Glomerular endothelial cell (primary cell): ENCODE measurements at places on chromosomes 3 and 15. TPM values are rescaled to one million over a fixed set of nuclear protein-coding genes. Genes with fewer than 3 reads are reported as not detected.

Gene GCSAM
- total RNA-seq, result not detected in 2 replicates

GRCh38 chr15:52236013-52236412 is 44.8 kb upstream of the GNB5 start:
- DNase-seq, result no peak

DNA sequence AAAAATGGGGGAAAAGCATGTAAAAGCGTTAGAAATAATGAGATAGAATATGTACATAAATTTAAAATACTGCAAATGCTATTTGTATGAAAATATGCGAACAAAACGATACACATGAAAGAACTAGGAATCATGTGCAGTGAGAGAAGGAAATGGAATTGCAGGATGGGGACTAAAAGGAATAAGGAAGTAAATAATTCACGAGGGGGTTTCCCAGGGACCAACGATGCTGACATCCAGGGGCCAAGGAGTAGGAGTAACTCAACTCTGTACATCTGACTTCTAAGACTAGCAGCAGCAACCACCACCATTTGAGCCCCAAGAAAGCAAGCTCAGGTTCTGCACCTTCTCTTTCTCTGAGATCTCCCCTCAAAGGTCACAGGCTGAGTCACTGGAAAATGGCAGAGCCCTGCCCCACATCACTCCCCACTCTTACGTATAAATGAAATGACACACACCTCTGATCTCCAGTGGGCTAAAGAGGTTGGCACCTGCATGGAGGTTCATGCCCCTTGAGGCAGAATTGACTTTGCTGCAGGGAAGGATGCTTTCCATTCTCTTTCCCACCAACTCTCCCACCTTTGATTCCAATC is 100.0 kb upstream of the DLG1 start:
- no peak for DNase-seq

GRCh38 chr15:45378149-45378912 is at the start of gene GATM:
GATM (minus strand) TSS chr15:45378544; CDS start chr15:45378453, 91 bp downstream.
- DNase-seq, result no peak

DNA sequence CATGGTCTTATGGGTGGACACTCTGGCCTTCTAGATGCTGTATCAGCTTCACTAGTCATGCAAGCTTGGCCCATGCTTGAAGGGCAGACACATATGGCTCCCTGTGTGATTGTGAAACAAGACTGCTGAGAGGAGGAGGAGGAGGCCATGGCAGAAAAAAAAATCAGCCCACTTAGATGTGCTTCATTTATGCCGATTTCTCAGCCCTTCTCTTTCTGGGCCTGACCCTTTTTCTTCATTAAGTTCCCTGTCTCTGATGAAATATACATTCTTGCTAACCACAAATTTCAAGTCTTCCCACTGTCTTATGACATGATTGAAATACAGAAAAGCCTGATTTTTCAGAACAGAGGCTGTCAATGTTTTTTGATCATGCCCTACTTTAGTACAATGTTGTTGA is 213.0 kb upstream of the FEZF2 start:
- DNase-seq, result no peak
